ENCODE measurements at places on chromosomes 2 and 18.

DNA sequence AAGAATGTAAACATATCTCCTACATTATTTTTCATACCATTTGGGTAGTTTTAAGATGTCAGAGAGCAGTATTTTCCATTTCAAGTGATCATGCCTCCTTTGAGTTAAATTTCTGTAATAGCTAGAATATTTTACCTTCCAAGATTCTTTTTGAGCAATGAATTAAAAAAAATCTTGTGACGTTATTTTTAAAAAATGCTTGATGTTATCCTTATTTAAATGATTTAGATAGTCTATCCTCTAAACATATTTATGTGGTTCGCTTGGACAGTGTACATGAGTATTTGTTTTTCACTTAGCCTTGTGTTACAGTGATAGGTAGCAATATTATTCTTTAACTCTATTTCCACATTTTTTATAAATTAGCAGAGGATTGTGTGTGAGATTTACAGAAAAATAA, 639.2 kb upstream of the CDH2 start:
- no peak for DNase-seq

DNA sequence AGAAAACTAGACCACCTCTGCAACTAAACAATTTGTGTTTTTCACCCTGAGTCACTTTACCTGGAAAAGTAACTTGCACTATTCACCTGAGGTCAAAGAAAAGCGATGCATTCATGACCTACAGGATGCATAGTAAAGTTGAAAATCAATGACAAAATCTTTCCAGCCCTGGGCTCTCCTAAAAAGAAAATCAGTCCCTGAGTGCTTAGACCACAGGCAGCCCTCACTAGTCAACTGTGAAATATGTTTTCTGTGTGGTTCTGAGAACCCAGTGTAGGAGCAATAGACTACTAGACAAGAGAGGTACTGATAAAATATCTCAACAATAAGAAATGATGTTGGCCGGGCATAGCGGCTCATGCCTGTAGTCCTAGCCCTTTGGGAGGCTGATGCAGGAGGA, 133.1 kb downstream of the TXNL1 start:
- DNase-seq, result no peak

GRCh38 chr2:118577202-118577601, 270.2 kb downstream of the EN1 start:
- DNase-seq, result no peak

DNA sequence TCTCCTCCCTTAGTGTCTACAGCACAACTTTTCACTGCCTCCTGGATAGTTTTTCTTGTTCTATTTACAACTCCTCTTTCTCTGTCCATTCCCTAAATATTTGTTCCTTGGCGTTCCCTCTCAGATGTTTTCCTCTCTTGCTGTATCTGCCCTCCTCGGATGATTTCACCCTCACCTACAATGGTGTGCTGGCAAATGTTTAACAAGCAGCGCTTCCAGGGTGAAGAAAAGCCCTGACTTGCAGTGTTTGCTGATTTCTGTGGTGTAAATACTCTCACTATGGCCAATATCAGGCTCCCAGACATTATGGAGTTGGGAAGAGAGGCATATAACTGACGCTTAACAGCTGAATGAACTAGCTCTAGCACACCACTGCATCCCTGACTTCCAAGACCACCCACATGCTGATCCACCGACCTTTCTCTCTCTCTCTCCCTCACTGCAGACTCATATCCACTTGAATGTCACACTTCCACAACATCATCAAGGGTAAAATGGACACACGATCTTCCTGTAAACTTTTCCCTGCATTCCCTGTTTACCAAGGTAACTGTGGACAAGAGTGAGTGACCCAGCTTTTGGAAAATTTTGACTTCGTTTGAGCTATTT, 31.5 kb upstream of the SPTBN1 start:
- DNase-seq, result no peak

DNA sequence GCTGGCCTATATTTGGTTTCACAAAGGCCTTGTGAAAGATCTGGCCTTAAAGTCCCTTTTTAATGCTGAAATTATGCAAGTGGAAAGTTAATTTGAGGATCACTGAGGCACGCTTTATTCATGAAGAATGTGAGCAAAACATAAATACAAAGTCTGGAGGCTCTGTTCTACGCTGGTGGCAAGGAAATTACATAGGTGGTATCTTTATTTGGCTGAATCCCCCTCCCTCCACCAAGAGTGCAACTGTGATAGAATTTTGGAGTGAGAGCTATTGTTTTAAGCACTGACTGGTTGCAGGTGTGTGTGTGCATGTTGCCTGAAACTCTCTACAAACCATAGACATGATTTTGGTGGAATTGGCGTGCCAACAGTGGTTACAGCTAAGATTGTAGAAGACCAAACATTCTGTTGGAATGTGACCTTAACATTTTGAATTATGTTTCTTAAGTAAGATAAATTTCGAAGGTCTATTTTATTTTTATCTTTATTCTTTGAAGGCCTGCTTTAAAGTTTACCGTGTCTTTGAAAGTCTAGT, 114.3 kb downstream of the SPTBN1 start:
- no peak for DNase-seq

GRCh38 chr2:60980071-60980815, 37.3 kb upstream of the PEX13 start:
- DNase-seq, result no peak

- no peak for DNase-seq
Observed at GRCh38 chr2:40579247-40579646, 127.4 kb upstream of the SLC8A1 start.

DNA sequence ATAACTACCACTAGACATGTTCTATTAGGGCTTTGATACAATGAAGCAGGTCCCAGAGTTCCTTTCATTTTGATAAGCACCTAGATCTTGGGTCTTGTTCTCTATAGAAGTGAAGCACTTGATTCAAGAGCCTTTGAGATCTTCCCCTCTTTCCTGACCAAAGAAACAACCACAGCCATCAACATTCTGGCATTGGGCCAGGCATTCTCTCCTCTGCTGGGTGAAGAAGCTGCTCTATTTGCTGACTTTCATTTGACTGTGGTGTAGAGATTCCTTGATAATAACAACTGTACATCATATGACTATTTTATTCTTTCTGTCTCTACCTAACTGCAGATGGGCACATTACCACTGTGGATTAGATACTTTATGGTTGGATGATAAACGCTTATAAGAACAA, 96.6 kb upstream of the LYPD1 start:
- no peak for DNase-seq

- no peak for DNase-seq
Observed at GRCh38 chr2:192250961-192251360, 56.2 kb upstream of the TMEFF2 start.

DNA sequence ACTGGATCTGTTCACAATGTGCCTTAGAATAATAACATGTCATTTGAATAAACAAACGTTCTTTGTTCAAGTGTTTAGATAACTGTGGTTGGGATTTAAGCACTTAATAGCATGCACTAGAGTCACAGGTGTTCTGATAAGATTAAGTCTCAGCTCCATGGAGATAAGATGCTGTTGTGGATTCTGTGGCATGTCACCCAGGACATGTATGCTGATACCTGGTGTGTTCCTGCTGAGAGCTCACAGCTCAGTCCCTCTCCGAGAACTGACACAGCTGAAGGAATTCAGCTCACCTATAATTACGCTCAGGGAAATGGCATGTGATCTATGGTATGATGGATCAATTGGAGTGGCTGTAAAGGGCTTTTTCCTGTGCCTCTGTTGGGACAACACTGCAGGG, 75.4 kb upstream of the ST6GAL2 start:
- DNase-seq, result no peak

DNA sequence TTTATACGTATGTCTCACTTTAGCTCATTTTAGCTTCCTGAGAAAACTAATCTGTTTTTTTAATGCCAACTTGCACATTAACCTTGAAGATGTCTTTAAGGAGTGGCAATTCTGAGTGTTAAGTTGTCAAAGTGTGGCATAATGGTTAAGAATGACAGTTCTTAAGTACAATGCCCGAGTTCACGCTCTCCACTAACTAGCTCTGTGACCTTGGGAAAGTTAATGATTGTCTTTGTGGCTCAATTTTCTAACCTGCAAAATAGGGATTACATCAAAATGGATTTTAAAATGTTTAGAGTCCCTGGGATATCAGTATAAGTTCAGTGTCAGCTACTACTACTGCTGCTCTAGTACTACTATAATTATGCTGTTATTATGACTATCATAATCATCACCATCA, 409.7 kb downstream of the SOCS6 start:
- no peak for DNase-seq
